DND-41 (cell line): ENCODE measurements at places on chromosomes 4 and X.

DNA sequence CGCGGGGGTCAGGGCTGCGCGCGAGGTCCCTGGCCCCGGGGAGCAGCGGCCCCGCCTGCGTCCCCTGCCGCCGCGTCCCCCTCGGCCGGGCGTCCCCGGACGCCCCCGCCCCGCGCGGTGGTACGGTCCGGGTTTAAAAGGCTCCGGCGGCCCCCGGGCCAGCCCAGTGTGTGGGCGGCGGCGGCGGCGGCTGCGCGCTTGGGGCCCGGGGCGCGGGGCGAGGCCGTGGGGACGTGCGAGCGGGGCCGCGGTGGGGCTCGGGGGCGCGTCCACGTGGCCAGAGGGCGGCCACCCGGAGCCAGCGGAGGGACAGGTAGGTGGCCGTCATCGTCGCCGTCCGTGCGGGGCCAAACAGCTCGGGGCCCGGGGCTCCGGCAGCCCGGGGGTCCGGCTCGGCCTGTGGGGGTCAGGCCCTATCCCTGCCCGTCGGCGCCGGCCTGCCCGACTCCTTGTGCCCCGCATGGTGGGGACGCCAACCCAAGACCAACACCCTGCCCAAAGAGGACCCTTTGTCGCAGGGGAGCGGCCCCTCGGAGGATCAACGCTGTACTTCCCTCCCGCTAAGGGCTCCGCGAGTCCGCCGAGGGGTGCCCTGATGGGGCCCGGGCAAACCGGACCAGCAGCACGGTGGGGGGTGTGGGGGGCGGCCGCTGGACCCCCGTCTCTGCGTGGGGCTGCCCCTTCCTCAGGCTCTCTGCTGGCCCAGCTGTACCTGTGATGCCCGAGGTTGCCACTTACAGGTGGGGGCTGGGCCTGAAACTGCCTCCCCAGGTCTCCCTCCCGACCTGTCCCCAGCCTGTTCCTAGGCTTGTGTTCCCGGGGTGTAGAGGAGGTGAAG is at the start of gene PLXNA3:
Gene PLXNA3, plus strand, starts transcription at position 166 of the 838 bp plus-strand sequence. CDS start 1,903 bp downstream, outside the sequence.
- DNase-seq: peak; percentile 62

DNA sequence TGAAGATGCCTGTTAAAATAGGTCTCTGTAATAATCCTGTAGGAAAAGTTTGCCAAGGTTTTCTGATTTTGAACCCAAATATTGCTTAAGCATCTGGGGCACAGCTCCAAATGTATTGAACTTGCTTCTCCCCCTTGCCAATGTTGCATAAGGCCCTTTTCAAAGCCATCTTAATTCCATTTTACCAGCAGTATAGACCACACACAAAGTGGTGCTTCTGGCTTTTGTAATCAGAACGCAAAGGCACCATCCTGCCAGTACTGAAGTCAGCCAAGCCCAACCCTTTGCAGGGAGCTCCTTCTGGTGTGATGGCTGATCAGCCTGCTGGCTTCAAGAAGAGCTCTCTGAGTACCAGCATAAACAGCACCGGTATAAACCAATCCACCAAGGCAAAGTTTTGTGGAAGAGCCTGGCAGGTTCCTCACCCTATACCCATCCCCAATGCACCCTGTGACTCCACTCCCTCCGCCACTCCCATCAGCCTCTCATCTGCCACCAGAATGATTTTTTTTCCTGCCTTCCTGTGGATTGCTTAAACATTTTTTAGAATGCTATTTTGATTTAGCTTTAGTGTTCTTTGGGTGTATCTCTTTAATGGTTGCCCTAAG is 39.2 kb upstream of the USP9X start:
- no peak for DNase-seq

GRCh38 chrX:105313596-105313995 is 93.1 kb upstream of the TEX13A start:
- DNase-seq: no peak

DNA sequence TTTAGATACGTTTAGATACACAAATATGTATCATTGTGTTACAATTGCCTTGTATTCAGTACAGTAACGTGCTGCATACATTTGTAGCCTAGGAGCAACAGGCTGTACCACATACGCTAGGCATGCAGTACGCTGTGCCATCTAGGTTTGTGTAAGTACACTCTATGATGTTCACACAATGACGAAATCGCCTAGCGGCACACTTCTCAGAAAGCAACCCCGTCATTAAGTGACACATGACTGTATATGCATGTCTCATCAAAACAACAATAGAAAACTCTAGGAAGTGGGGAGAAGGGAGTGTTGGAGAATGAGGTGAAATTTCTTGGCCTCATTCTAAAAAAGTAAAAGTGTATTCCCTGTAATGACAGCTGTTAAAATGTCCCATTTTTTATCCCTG is 32.7 kb downstream of the CCDC149 start:
- DNase-seq: no peak

DNA sequence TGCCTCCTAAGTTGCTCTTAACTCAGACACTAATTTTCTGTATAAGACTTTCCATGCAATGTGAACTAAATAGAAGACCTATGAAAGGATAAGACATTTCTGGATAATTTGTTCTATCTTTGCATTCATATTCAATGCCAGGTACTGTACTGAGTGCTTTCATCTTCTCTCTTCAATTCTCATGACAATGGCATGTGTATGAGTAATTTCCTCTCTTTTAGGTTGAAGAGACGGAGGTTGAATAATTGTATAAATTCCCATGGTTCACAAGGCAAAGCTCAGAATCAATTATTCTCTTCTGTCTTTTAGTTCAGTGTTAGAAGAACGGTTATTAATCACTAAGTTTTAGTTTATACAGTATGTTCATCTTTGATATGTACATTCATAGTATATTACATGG is 29.3 kb upstream of the CFAP299 start:
- no peak for DNase-seq

DNA sequence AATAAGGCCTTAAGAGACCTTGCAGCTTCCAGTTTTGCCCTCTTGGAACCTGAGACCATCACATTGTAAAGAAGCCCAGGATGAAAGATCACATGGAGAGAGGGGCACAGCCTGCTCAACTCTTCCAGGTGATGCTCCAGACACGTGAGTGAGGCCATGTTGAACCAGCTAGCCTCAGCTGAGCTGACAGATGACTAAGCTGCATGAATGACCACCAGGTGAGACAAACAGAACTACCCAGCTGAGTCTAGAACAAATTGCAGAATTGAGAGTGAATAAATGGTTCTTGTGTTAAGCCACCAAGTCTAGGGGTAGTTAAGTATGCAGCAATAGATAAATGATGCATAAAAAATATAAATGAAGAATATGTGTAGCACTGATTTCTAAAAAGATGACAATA is 16.8 kb upstream of the GPR82 start:
- no peak for DNase-seq

DNA sequence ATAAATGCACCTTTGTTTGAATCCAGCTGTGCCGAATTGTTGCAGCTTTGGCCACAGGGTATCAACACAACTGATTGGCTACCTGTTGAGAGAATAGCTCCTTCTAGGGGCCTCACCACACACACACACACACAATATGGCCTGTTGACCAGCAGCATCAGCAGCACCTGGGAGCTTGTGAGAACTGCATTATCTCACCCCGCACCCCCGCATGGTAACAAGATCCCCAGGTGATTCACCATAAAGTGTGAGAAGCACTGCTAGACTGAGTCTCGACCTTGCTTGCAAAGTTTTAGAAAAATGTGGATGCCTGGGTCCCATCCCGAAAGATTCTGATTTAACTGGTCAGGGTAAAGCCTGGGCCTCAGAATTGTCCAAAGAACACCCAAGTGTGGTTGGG is 176.9 kb upstream of the PRPS2 start:
- DNase-seq: no peak
